CD4-positive, alpha-beta T cell treated with Interleukin-1 beta for 1 hour (primary cell): ENCODE measurements at places on chromosomes 2 and 18.

- DNase-seq, result no peak
Observed at GRCh38 chr2:118098307-118099030, 10.2 kb downstream of the INSIG2 start.

GRCh38 chr2:229043681-229044080 is 227.4 kb downstream of the PID1 start:
- no peak for DNase-seq

- DNase-seq, result no peak
Observed at GRCh38 chr18:58992301-58993231, 127.9 kb downstream of the ZNF532 start.

GRCh38 chr2:237895544-237896506 is 36.4 kb downstream of the RAMP1 start:
- DNase-seq, result no peak

DNA sequence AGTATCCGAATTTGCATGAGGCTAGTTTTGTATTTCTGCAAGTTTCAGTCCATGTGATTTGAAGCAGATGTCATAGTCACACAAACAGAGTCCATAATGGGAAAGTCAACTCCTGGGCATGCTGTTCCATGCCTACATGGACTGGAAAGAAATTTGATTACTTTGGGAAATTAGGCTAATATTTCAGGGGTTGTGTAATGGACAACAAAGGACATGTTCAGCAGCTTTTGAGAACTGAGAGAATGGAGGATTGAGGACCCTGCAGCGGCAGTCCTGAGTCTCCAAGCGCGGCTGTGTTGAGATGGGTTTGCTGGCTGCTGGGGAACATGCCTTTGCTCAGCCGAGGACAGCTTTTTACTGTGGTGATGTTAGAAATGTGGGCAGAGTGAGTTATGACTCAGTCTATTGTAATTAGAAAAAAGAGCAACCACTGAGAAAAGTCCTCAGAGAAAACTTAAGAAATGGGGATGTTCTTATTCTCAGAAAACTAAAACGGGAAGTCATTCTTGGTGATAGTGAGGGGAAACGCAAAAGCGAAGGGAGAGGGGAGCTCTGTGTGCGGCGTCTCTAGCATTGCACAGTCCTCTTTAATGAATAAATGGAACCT is 149.2 kb downstream of the FAM210A start:
- peak; percentile 46 for DNase-seq

DNA sequence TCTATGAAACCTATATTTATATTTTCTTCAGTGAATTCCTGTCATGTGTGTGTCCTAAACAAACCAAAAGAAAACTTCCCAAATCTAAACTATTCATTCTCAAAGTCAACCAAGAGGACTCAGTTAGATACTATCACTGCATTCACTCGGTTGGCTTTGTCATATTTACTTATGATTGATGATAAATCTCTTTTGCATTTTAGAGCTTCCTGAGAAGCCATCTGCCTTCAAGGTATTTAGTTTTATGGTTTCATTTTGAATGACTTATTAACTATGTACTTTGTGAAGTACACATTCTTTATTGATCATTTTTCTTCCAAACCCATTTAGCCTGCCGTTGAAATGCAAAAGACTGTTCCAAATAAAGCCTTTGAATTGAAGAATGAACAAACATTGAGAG is 36.2 kb downstream of the ANKRD30B start:
- DNase-seq, result no peak

GRCh38 chr2:166256896-166257295 is 118.8 kb downstream of the SCN9A start:
- no peak for DNase-seq

DNA sequence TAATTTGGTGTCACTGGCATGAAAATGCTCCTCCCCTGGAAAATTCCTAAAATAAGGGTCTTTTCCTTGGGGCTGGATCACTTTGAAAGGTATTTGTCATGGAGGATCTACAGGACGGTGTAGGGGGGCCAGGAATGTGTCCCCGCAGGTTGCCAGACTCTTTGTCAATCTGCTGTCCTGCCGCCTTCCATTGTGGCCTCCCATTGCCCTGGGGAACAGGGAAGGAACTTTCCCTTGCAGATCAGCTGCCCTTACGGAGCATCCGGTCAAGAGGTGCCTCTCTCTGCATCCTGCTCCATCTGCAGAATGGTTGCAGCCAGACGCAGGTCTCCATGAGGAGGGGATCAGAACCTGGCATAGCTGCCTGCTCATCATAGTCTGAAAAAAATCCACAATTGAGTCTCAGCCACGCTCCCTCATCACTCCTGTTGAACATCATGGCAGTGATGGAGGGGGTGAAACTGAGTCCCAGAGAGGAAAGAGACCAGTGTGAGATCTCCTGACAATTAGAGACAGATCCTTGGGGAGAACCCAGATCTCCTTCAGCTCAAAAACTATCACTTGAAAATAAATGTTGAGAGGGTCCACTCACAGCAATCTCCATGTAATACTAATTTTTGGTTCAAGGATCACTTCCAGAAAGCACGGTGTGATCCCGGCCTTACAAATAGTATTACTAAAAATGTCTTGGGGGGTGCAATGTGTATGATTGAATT is 244.8 kb downstream of the MYCN start:
- DNase-seq, result no peak

GRCh38 chr2:226184940-226185615 is 614.5 kb downstream of the IRS1 start:
- DNase-seq, result no peak

DNA sequence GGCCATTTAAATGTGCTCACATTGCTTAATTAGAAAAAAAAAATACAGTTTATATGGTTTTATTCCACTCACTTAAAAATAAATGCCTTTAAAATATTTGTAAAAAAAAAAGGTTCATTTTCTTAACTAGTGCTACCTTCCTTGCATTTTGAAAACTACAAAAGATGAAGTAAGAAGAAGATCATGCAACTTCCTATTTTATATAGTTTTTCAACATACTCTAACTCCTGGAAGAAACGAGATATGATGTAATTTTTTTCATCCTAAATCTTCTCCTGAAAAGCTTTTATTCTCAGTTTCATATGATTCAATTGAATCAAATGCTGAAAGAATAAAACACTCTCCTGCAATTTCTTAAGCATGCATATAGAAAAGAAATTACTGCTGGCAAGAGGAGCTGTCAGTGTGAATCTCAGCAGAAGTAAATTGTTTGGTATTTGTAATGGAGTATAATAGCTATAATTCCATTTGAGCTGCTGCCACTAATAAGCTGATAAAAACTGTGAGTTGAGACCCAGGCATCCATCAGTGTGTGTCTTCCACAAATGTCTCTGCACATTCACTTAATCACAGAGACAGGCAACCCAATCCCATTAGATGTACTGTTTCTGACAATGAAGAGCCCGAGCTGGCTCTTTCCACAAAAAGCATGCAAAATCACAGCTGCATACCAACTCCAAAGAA is 3.7 kb downstream of the FTCDNL1 start:
- no peak for DNase-seq

GRCh38 chr2:239669899-239670460 is 269.2 kb upstream of the HDAC4 start:
- DNase-seq, result no peak

DNA sequence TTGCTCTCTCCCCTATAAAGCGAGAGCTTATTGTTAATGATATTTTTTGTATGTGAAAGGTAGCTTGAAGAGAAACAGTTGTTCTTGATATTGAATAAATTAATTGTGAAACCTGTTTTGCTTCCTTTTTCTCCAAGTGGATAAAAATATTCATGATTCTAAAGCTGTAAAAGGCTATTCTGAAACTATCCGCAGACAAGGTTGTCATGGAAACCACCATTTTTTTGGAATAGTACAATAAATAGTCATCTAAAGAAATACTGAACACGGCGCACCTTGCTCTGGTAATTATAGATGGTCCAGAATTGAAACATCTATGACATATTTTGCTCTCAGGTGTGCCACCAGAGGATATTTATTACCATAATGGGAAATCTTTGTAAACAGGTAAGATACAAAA is 1103.0 kb upstream of the SLC39A10 start:
- no peak for DNase-seq

DNA sequence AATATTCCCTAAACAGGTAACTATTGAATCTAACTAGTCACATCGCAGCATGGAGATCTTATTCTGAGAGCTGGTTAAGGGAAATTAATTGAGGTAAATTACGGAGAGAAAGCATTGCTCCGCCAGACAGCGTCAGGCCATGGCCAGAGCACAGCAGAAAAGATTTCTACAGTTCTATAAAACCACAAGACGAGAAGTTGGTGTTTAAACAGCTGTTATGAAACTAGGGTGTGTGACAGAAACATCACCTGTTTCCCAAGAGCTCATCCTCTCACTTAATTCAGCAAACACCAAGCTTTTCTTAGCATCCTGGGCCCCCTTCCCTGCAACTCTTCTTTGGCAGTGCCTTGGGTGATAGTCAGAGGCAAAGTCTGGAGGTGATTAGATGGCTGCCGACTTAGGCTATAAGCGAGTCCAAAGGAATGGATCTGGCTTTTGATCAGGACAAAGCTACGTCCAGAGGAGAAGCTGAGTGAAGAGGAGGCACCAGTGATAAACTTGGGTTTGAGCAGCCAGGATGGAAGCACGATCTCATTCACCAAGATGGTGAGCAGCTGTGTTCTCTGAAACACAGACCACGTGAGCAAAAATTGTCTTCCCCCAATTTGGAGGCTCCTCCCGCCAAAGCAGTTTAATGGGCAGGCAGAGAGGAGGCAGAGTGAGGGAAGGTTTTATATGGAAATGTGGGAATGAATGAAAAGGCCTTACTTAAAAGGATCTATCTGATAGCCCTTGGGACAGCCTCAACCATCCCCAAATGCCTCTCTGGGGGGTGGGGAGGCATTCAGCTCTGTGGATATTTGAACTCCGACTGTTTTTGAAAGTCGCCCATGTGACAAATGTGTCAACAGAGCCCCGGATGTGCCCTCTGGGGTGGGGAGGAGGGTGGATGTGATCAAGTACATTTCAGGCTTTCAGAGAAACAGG is 57.8 kb downstream of the PKDCC start:
- peak; percentile 87 for DNase-seq

DNA sequence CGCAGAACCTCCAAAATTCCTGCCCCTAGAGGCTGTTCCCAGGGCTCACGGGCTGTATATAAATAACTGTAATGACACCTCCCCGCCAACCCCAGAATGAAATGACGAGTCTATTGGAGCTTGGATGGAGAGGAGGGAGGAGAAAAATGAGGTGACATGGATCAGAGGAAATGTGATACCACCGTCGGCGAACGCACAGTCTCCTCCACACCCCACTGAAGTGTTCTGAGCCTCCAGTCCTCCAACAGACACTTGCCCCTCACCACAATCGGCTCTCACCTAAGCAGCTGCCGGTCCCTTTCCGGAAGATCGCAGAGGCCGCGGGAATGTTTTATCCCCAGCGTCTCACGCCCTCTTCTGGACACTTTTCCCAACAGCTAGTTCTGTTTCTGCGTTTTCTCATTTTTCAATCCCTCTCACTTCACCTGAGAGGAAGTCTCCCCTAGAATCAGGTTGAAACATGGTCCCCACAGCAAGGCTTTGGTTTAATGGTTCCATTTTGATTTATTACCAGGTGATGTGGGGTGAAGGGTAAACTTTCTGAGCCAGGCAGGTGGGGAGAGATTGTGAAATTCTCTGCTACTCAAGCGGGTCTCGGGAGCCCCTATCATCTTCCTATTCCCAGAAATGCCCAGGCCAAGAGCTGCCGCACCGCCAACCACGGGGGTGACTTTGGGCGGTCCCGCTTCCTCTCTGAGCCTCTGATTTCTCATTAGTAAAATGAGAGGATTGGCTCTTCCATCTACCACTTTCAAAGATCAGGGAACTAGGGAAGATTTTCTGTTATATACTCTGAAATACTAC is 9.1 kb upstream of the MYO5B start:
- DNase-seq, result peak; percentile 3

DNA sequence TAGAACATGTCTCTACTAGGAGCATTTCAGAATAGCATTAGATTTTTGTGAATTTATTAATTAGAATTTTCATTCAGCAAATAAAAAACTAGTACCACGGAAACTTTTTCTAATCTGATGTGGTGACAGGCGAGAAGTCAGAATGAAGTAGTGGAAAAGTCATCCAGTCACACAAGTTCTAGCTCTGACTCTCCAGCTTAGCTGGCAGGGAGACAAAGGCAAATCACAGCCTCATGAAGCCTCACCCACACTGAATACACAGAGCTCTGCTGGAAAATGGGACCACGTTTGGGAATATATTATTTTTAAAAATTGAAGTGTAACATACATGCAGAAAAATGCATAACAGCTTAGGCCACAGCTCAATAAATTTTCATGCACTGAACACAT is 86.1 kb downstream of the L3MBTL4 start:
- no peak for DNase-seq

DNA sequence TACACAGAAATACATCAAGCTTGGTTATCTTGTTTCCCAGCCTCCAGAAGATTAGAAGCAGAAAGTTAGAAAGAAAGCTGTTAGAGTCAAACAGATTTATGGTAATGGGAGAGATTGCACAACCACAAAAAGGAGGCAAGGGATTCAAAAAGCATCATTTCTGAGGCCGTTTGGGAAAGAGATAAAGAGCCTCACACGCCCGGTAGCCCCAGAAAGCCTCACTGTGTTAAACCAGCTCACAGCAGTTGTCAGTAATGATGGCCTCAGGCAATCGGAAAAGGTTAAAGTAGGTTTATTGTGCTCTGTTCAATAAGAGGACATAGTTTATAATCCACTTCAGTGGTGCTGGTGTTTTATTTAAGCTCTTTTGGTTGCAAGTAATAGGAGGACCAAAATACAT is 111.3 kb downstream of the DCC start:
- DNase-seq, result no peak

DNA sequence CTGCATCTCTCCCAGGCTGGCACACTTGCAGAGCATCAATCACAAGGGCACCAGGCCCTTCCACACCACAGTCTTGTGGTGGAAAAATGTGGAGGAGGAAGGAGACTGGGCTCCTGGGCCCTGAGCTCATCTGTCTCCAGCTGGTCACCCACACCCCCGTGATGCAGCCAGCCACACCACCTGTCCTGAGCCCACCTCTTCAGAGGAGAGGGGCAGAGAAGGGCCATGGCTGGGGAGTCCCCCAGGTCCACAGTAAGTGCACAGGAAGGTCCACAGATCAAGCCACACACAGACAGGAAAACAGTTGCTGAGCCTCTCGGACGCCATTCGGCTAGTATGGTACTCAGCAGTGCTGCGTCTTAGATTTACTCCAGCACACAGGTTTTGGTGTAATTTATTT is 203.5 kb upstream of the SALL3 start:
- DNase-seq, result no peak

- no peak for DNase-seq
Observed at GRCh38 chr18:24841536-24841935, 381.1 kb downstream of the HRH4 start.

DNA sequence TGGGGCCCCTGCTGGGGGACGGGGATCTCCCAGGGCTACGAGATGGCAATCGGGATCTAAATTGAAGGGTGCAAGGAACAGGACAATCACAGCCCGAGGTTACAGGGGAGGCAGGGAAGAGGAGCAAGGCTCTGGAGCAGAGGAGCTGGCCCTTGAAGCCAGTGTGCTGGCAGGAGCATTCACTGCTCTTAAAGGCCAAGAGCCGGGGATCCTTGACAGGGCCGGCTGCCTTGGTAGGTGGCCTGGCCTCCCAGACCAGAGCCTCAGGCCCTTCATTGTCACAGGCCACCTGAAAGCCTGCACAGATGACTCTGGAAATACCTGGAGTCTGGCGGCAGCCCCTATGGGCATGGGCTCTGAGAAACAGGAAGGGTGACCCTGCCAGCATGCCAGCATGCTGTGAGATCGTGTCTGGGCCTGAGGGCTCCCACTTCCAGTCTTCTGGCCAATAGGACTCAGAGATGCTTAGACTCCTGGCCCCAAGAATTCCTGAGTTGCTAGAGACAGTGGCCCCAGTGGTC is 38.7 kb downstream of the PDIA6 start:
- no peak for DNase-seq
